ENCODE measurements at places on chromosomes 7 and 10.

GRCh38 chr10:71092812-71093401 is 119.5 kb upstream of the UNC5B start:
- peak; percentile 2 for DNase-seq

GRCh38 chr10:103649654-103650423 is 156.3 kb downstream of the NEURL1 start:
- DNase-seq: no peak

DNA sequence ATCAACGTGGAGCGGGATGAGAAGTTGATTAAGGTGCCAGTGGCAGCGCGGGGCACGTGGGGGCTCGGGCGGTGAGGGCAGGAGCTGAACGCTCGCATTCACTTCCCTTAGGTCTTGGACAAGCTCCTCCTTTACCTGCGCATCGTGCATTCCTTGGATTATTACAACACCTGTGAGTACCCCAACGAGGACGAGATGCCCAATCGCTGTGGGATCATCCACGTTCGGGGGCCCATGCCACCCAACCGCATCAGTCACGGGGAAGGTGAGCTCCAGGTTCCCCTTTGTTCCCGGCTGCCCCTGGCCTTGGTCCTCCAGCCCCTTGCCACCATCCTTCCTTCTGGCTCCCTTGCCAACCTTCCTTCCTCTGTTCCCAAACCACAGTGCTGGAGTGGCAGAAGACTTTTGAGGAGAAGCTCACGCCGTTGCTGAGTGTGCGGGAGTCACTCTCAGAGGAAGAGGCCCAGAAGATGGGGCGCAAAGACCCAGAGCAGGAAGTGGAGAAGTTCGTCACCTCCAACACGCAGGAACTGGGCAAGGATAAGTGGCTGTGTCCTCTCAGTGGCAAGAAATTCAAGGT is 2.5 kb downstream of the UFSP1 start:
- no peak for DNase-seq

DNA sequence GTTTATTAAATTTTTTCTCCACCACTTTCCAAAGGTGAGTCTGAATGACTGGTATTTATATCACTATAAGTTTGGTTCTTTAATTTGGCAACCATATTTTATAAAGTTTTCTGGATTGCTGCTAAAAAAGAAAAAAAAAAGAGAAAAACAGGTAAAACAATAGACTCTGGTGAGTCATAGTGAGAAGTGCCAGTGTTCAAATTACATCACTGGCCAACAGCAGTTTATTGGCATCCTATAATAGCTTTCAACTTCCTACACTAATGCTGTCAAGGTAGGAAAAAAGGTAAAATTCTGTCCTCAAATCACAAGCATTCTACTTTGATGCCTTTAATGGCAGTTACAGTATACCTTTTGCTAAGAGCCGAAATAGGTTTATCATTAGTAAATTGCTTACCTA is 808.8 kb downstream of the GRM8 start:
- no peak for DNase-seq

DNA sequence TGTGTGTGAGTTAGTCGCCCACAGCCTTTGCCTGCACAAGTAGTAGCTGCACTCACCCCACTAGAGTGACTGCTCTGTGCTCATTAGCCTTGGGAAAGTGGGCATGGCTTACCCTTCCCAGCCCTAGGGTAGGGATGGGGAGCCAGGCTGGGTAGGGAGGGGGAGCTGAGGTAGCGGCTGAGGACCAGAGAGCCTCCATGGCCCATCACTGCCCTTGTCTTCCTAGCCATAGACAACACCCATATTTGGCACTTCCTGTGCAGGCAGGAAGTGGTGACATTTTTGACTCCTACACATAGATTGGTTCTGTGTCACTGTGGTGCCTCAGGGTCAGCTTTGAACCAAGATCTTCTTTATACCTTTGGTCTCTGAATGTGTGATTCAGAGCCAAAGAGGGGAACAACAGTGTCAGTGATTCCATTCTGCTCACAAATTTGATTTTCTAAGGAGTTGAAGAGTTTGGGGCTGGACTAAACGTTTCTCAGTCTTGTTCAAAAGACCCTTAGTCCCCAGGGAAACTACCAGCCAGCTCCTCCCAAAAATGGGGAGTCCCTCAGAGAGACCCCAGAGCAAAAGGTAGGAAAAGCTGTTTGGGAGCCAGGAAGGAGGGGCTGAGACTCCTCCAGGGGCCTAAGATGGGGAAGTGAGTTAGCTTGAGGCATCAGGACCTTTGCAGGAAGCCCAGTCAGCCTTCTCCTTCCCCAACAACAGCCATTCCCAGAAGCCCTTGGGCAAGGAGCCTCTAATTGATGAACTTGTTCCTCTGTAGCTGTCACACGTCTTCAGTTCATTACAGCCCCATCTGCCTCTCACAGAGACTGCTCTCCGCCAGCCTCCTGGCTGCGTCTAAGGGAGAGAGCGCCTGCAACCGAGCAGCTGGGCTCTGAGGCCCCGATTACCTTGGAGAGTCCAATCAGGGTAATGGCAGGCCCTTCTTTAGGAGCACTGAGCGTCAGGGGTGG is 135.0 kb downstream of the CDH23 start:
- DNase-seq: peak; percentile 51

GRCh38 chr10:117047947-117048346 is 43.0 kb upstream of the SHTN1 start:
- no peak for DNase-seq

GRCh38 chr7:41134300-41135255 is 568.3 kb downstream of the INHBA start:
- DNase-seq: no peak

GRCh38 chr10:12337453-12338372 is 11.6 kb upstream of the CAMK1D start:
- no peak for DNase-seq

GRCh38 chr7:108972004-108972403 is 402.3 kb downstream of the DNAJB9 start:
- no peak for DNase-seq

- DNase-seq: no peak
Measured at GRCh38 chr7:106418094-106418493, 133.3 kb upstream of the NAMPT start.

- no peak for DNase-seq
Measured at GRCh38 chr10:86793696-86794095, 37.3 kb downstream of the BMPR1A start.

DNA sequence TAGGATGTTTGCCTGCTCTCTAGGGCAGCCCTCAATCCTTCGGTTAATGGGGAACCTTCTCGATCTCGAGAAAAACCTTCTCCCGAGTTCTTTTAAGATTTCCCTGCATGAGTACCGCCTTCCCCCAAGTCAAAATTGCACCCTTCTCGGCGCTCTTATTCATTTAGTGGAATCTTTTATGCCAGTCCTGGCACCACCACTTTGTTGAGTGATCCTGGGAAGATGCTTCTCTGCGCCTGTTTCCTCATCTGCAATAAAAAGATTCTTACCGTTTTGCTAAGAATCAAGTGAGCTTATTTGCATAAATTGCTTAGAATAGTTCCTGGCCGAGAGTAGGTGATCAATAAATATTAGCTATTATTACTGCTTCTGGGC is 697 bp downstream of the ARPC1A start:
- DNase-seq: no peak

DNA sequence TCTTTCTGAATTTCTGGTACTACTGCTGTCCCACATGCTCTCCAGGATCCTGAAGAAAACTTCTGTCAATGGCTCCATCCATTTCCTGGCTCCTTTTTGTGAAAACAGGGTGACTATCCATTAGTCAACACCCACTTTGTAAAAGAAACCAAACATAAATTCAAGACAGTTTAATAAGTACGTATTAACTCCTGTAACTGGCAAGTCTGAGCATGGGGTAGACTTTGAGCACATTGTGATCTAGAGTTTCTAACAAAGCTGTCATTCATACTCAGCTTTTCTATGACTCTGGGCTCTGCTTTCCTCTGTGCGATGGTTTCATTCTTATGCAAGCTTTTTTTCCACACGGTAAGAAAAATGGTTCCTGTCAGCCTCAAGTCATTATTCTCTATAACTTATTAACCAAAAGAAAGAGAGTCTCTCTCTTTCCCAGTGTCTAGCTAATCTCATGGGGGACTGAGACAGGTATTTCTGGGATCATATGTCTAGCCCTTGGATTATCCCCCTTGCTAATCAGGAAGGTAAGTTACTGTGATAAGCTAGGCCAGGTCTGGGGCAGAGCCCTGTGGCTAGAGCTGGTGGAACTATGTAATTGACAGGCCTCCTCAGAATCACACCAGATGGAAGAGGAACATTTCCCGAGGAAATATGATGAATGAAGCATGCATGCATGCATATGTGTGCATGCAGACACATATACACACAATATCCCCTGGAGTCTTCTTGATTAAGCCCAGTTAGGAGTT is 98.5 kb downstream of the GNAI1 start:
- DNase-seq: no peak

DNA sequence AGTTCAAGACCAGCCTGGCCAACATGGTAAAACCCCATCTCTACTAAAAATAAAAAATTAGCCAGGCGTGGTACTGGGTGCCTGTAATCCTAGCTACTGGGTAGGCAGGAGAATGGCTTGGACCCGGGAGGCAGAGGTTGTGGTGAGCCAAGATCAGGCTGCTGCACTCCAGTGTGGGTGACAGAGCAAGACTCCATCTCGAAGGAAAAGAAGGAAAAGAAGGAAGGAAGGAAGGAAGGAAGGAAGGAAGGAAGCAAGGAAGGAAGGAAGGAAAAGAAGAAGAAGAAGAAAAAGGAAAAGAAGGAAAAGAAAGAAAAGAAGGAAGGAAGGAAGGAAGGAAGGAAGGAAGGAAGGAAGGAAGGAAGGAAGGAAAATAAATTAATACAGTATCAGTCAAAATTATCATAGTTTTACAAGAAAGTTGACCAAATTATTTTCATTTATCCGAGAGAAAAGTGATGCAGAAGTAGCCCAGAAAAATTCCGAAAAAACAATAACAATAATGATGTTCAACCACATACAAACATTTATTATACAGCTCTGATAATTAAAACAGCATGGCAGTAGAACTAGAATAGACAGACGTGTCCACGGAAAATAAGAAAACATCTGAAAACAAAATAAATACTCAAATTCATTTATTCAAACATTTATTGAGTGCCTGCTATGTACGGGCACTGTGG is 292.4 kb upstream of the MKLN1 start:
- DNase-seq: no peak

GRCh38 chr7:11252705-11253272 is 279.1 kb downstream of the PHF14 start:
- no peak for DNase-seq

GRCh38 chr10:356452-356851 is 221.2 kb downstream of the ZMYND11 start:
- DNase-seq: no peak

DNA sequence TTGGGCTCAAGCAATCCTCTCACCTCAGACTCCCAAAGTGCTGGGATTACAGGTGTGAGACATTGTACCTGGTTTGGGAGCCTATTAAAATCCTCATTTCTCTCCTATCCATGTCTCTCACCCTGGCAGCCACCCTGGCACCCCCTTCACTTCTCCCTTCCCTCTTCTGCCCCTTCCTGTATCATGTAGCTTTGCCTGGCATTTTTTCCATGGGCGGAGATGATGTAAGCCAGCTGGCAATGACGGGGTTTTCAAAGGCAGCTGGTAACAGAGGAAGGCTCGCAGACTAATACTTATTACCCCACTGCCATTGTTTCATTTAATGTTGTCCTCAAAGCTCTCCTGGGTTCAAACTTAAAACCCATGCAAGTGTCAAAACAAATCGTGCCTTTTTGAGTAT is 61.9 kb downstream of the RGS10 start:
- DNase-seq: no peak

DNA sequence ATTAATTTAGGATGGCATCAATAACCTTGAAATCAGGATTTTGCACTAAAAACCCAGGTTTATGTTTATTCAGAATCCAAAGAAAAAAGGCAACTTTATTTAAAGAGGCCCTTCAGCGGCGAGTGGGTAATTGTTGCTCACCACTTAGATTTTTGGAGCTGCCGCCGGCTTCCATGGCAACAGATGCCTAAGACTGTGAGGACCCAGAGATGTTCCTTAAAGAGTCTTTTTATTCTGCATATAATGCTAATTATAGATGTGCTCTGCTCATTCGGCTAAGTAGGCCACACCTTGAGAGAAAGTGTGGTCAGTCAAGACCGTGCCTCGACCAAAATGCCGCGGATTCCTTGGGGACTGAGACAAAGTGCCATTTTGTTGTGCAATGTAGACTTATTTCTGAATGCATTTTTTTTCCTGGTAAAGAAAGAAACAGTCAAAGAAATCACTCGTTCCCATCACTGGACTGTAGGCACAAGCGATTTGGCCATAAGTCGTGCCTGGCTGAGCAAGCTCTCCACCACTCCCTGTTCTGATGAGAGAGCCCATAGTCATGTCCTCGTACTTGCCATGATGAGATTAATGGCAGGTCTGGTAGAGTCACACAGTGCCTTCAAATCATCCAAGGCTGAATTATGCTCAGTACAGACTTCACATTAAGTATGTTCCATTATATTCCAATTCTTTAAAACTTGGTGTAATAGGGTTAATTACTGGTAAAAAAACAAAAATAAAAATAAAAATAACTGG is 21.4 kb upstream of the MGMT start:
- no peak for DNase-seq

DNA sequence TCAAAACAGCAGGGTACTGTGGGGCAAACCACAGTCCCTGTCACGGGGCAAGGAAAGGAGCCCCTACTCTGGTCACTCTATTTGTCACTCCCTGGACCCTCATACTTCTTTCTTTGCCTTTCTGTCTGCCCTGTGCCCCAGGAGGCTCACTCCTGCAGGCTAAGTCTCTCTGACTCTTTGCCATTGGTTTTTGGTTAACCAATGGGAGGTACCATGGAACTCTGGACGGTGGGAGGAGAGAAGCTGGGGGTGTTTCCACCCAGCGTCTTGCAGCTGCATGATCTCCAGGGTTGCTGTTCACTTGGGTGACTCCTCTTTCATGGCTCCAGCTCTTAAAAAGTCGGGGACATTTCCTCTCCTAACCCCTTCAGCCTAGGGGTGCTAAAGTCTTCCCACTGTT is 15.4 kb upstream of the EIF5AL1 start:
- DNase-seq: no peak

- no peak for DNase-seq
Measured at GRCh38 chr7:114133717-114134116, 214.9 kb upstream of the PPP1R3A start.

DNA sequence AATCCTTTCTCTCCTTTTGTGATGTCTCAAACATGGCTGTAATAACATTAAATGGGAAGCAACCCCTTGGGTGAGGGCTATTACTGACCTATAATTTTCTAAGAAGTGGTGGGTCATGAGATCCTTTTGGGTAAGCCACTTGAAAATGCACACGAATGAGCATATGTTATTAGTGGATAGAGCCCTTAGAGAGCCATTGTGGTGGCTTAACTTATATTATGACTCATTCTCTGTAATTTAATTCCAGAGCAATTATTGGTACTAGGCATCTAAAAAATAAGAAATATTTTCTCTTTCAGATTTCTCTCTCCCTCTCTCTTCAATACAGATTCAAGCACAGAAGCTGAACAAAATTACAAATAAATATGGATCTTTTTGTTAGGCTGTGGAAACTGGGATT is 1177.4 kb upstream of the PHF14 start:
- no peak for DNase-seq

- DNase-seq: no peak
Measured at GRCh38 chr10:48598243-48598935, 6.5 kb downstream of the ARHGAP22 start.

GRCh38 chr10:28841625-28842024 is 164.3 kb downstream of the BAMBI start:
- no peak for DNase-seq

Measured in stimulated activated CD4-positive, alpha-beta T cell treated with anti-CD3 and anti-CD28 coated beads, Interleukin-4, amount 100 ng/mL, for 24 hours (primary cell).